Stimulated activated CD8-positive, alpha-beta memory T cell treated with anti-CD3 and anti-CD28 coated beads, Interleukin-4, amount 100 ng/mL, for 48 hours (primary cell): ENCODE measurements at places on chromosomes 13 and 19.

- DNase-seq = no peak
Measured at GRCh38 chr13:27151798-27152599, 19.6 kb downstream of the USP12 start.

DNA sequence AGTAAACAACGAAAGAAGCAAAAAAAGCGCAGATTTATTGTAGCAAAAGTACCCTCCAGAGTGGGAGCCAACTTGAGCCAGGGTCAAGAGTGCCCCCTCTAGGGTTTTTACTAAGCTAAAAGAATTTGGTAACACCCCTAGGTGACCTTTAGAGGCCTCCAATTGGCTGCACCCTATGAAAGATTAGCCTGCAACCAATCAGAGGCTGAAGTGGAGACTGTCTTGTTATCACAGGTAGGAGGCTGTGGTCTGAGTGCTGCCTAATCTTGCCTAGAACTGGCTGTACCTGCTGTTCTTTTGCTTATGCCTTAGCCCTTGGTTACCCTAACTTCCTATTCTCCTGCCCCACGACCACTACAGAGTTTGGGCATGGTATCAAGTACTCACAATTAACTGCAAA is 38.3 kb downstream of the ANKRD10 start:
- DNase-seq = no peak

DNA sequence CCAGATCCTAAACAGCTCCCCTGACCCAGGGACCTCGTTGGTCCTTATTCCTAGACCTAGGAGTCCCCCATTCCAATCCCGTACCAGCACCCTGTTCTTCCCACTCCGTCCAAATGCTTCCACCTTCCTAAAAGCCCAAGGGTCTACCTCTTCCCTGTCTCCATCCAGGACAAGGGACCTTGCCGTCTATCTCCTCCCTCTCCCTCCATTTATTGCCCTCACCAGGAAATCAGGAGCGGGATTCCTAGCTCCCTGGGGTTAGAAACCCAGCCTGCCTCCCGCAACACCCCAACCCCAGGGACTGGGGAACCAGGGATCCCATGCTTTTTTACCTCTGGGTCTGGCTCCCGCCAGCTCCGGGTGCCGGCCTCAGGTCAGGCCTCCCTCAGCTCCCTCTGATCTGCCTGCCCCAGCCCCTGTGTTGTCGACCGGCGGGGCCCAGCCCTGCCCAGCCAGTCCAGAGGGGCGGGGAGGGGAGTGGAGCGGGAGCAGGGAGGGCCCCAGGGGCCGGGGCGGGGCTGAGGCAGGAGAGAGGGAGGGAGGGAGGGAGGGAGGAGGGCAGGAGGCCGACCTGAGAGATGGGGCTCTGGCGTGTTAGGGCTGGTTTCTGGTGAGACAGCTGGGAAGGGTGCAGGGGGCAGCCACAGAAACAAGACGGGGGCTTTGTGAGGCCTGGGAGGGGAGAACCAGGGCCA is at the start of gene B3GNT8:
Gene B3GNT8, minus strand, starts transcription at position 423 of the 695 bp plus-strand sequence. CDS start 596 bp downstream, outside the sequence.
- peak; percentile 68 for DNase-seq

GRCh38 chr13:99642841-99643240 is 141.6 kb downstream of the TM9SF2 start:
- DNase-seq = no peak

GRCh38 chr13:30181888-30182651 is 125.3 kb downstream of the KATNAL1 start:
- no peak for DNase-seq

DNA sequence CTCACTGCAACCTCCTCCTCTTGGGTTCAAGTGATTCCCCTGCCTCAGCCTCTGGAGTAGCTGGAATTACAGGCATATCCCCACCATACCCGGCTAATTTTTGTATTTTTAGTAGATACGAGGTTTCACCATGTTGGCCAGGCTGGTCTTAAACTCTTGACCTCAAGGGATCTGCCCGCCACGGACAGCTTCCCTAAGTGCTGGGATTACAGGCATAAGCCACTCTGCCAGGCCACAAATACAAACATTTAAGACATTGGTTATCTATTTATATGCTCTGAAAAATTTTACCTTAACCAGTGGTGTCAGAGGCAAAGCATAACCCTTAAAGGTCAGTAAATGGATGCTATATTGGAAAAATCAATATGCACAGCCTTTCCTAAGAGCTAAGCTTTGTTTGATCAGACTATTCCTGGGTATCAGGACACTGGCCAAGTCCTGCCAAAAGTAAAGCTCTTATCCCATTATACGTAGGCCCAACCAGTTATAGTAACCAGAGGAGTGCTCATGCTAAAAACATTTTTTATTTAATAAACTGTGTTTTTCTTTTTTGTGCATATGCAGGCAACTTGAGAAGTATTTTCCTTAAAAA is 56.4 kb upstream of the STARD13 start:
- DNase-seq = no peak

DNA sequence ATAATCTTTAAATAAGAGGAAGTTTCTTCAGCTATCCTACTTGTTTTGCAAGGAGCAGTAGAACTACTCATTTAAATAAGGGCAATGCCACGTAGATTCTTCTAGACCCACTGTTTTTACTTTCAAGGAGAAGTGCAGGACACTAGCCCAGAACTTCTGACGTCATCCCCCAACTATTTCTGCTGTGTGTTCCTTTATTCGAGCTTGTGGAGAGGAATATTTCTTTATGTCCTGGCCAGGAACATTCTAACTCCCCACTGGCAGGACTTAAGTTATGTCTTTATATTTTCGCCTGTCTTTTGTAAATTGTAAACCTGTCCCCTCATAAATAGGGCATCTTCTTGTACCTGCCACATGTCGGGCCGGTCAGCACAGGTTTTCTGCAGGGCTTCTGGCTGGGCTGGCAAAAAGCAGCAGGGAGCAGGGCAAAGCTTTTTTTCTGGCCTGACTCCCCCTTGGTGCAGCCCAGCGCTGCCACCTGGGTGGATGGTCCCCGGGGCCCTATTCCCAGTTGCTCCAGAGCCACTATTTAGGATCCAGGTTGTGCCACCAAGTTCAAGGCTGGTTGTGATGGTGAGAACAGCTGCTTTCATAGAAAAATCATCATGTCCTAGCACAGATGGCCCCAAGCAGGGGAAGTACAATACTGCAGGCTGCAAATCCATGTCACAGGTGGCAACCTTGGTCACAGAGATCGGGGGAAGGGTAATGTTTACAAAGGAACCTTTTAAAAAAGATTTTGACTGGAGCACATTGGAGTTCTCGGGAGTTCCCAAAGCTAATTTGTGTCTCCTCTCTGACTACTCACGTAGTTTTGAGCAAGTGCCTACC is 1.8 kb downstream of the MBNL2 start:
- peak; percentile 30 for DNase-seq

- DNase-seq = no peak
Measured at GRCh38 chr19:41307954-41308449, 2.0 kb upstream of the CCDC97 start.

GRCh38 chr19:17496337-17496997 is 15.0 kb upstream of the PGLS start:
- peak; percentile 94 for DNase-seq

DNA sequence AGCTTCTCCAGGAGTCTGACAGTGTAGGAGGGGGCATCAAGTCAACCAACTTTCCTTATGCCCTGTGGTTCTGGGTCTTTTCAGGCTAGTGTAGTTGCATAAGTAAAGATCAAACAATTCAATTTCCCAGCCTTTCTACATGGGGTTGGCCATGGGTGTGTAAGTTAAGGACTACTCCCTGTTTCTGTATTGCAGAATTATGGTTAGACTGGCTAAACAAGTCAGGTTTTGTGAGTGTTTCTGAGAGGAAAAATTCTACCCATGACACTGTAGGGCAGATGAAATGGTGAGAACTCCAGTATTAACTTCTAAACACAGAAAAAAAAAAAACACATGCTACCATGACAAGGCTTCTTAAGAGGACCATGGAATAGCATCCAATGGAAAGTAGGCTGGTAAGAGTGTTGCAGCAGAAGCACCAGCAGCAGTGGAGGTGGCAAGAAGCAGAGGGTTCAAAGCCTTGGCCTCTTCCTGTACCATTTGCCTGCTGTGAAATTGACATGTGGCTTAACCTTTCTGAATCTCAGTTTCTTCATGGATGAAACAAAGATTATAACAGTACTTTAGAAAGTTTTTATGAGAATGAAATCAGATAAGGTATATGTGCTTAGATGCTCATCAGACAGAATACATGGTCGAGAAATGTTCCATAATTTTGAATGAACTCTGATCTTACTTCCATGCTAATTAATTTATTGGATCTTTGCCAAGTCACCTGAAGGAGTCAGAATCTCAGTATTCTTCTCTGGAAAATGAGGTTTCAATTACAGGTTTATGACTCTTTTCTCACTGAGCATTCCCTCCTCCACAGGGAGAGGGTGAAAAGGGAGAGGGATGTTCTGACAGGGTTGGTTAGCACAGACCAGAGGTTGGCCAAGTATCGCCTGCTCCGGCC is 11.4 kb upstream of the SCEL start:
- no peak for DNase-seq

DNA sequence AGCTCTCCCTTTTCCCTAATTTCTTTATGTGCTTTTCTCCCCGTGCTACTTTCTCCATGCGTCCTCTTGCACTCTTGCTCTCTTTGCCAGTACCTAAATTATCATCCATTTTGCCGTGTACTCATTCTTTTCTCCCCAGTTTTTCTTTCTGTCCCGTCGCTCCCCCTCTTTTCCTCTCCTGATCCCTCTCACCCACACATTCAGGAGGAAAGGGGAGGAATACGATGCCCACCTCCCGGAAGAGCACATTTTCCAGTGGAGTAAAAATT is 821 bp downstream of the ZNF616 start:
- DNase-seq = no peak
